Ammon's horn (tissue), 1 donor: ENCODE measurements at places on chromosomes 6 and 20.

- no peak for DNase-seq
Measured at GRCh38 chr6:147947521-147947920, 395.1 kb upstream of the SASH1 start.

DNA sequence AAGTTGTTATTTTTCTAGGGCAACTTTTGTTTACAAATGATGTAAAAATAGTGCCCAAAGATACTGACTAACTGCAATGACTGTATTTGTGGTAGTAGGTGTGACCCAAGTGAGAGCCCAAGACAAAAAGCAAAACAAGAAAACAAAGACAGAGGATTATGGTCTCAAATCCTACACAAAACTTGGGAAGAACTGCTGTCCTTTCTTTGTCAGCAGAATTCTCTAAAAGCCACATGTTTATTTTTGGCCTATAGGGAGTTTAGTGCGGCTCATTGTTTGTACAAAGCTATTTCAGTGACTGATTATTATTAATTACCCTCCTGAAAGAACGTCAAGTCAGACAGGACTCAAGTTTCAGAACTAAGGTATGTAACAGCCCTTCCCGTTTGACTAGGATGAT is 509.2 kb upstream of the SLC35B3 start:
- no peak for DNase-seq

- no peak for DNase-seq
Measured at GRCh38 chr6:118917546-118918328, 17.2 kb downstream of the MCM9 start.

GRCh38 chr6:75244063-75244584 is 523 bp upstream of the COX7A2 start:
- peak; percentile 24 for DNase-seq

DNA sequence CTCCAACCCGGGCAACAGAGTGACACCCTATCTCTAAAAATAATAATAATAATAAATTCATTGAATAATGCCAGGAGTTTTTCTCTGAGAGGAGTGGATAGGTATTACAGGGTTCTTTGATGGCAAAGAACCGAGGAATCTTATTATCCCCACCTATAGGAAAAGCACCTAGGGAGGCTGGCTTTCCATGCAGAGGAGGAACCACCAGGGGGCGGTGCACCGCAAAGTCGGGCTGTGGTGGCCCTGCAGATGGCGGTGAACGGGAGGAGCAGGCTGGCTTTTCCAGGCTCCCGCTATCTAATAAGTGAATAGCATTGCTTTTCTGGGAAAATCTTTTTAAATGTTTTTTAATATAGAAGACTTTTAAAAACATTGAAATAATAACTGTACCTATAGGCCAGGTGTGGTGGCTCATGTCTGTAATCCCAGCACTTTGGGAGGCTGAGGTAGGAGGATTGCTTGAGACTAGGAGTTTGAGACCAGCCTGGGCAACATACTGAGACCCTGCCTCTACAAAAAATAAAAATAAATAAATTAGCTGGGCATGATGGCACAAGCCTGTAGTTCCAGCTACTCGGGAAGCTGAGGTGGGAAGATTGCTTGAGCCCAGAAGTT is 864.2 kb downstream of the KIF16B start:
- peak; percentile 8 for DNase-seq

DNA sequence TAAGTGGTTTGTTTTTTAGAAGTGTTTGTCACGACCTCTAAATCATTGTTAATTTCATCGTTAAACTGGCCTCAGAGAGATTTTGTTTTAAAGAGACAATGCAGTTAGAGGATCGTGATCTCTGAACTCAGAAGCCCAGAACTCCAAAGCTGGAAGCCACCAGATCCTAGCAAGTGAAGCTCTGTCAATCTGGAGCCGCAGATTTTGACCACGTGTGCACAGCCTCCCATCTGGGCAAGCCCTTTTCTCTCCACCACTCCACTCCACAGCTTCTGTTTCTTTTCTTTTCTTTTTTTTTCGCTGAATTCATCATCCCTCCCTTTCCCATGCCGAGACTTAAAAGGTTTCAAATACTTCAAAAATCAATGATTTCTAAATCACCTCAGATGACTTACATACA is 142.2 kb upstream of the ESR1 start:
- no peak for DNase-seq

DNA sequence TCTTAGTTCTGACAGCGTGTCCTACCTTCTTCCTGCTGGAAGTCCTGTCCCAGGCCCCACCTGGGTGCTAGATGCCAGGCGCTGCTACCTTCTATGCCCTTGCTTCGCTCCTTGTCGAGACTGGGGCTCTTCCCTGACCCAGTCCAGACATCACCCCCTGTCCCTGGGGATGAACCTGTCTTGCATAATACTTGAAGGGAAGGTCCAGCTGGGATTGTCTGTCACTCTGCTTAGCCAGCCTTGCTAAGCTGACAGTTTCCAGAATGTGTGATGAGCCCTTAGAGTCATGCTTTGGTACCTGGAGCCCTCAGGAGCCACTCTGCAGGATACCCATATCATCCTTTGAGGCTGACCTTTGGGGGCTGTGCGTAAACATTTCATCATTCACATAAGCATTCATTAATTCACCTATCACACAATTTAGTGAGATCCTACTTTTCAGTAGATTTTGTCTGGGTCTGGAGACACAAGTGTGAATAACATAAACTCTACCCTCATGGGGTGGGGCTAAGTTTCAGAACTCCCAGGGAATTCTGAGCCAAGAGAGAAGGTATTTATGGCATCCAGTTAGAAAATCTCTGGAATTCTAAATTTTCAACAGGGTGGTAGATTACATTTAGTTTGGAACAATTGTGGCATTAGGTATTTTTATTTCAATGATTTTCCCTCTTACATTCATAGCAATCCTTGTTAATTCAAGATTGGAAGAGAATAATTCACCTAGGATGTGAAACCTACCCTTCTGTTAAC is 151.1 kb upstream of the HDAC2 start:
- DNase-seq: no peak

DNA sequence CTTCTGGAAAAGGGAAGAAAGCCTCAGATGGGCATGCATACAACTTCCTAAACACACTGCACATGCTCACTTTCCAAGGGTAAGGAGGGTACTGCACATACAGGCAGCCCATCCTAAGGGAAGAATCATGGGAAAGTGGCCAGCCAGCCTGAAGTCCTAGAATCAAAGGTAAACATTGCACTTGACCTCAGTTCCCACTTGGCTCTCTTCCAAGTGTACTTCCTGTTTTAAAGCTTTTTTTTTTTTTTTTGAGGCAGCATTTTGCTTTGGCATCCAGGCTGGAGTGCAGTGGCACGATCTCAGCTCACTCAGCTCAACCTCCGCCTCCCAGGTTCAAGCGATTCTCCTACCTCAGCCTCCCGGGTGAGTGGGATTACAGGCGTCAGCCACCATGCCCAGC is 225.3 kb upstream of the EPHA7 start:
- no peak for DNase-seq

DNA sequence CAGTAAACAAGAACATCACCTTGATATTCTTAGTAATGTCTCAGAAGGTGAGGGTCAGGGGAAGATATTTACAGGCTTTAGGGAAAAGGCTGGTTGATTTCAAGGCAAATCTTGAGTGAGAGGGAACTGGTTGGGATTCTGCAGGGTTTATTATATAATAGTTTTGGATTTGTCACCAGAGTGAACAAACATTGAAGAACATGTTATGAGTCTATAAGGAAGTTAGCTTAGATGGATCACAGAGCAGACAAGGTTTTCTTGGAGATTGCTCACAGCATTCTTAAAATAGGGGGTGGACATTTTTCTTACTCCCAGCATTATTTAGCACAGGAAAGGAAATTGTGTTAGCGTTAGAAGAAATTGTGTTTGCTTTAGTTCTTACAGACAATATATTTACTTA is 324.9 kb downstream of the LAMA2 start:
- DNase-seq: no peak

- DNase-seq: no peak
Measured at GRCh38 chr6:157980288-157981131, 1.2 kb upstream of the SYNJ2 start.

GRCh38 chr6:35294308-35294945 is 3.2 kb upstream of the DEF6 start:
- DNase-seq: peak; percentile 67

- no peak for DNase-seq
Measured at GRCh38 chr6:38266921-38267354, 372.8 kb downstream of the BTBD9 start.

GRCh38 chr20:45041464-45042337 is 59.2 kb downstream of the KCNS1 start:
- DNase-seq: no peak

DNA sequence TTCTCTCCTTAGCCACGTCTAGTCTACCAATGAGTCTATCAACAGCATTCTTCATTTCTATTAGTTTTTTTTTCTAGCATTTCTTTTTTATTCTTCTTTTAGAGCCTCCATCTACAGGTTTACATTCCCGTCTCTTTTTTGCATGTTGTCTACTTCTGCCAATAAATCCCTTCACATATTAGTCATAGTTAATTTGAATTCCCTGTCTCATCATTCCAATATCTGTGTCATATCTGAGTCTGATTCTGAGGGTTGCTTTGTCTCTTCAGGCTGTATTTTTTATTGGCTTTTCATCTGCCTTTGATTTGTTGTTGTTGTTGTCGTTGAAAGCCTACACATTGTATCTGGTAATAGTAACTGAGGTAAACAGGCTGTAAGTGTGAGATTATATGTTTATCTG is 104.6 kb downstream of the HMGCLL1 start:
- no peak for DNase-seq

DNA sequence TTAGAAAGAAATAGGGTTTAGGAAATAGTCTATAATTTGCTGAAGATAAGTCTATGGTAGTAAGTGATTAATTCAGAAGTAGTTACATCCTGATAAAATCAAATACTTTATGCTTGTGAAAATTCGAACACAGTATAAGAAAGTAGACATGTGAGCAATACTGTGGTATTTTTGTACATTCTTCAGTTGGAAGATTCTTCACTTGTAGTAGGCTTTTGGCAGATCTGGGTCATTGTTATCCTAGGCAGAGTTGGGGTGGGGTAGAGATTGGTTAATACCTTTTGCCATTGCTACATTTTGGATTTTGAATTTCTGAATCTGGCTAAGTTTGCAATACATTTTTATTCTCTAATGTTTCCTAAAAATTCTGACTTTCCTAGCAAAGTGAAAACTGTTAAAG is 197.5 kb downstream of the BCKDHB start:
- DNase-seq: no peak

DNA sequence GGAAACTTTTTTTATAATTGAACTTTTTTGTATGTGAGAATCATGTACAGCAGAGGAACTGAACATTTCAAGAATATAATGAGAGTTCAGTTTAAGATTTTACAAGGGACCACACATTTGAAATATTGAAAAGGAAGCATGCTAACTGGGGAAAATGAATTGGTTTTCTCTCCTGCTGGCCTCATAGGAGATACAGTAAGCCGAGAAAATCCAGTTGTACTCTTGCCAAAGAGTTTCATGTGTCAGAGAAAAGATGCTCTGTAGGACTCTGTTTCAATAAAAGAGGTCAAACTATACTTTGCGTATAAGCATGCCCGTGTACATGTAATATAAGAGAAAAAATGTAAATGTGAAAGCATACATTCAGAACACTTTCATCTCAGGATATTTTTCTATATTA is 393.5 kb upstream of the NRSN1 start:
- no peak for DNase-seq

DNA sequence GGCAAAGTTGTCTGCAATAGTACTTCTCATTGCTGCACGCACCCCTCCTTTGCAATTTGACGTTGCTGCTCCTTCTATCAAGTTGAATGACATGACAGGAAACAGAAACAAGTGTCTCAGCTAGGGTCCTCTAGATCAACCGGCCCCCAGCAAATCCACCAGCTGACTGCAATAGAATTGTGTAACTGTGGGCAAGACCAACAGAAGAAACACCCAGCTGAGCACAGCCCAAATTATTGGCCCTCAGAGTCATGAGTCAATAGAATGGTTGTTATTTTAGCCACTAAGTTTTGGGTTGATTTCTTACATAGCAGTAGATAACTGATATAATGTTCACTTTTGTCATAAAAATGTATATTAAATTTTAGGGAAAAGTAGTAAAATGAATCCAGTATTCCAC is 202.7 kb downstream of the MAFB start:
- no peak for DNase-seq

DNA sequence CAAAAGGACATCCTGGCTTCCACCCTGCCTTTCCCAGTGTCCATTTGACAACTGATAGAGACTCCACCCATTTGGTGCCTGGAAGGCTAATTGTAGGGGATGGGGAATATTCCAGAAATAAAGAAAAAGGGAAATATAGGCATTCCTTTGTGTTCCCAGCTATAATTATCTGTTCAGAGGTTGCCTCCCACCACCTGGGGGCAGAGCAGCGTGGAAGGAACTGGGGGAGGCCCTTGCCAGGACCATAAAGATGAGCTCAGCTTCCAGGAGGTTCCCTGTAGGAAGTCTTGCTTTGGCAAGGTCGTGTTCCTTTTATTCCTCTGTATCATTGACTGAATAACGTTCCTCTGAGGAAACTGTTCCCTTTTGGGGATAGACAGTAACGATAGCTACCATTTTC is 214.7 kb downstream of the TFAP2C start:
- DNase-seq: no peak

DNA sequence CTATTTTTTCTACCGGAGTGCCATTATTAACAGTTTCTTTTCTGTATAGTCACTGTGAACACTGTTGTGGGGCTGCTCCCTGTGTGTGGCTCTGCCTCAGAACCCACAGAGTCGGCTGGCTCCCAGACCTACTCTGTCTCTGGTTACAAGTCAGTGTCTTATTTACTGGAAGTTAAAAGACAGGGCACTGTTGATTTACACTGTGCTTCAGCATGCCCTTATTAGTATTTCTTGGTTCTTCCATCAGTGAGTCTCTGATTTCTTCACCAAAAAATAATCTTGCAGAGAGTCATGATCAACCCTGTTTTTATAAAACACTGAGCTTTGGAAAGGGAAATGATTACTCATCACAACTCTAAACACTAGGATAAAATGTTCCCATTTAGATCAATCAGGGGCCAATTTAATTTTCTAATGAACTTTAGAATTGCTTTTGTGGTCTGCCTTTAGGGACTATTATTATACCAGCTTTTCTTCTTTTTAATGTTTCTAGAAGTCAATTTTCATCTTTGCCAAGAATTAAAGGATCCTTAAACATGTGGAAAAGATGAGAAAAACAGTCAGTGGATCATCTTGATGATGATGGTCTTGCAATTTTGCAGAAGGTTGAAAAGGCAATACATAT is 92.6 kb downstream of the UTRN start:
- no peak for DNase-seq

DNA sequence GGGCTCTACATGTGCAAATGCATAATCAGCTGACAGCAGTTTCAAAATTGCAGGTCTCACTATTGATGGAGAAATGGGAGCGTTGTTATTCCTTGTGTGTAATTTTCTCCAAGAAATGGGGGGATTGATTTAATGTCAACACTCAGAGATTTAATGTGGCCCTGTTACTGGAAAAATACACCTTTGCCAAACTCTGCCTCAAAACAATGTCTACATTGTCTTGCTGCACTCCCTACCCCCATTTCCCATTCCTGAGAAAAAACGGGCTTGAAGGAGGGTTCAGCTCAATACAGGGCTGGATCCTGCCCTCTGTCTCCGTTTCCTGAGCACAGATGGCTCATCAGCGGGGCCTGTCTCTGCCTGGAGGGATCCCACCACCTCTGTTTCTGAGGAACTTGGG is 18.4 kb downstream of the EDN3 start:
- DNase-seq: no peak
